ENCODE measurements at places on chromosomes 7 and 10. TPM values are rescaled to one million over a fixed set of nuclear protein-coding genes. Genes with fewer than 3 reads are reported as not detected.

DNA sequence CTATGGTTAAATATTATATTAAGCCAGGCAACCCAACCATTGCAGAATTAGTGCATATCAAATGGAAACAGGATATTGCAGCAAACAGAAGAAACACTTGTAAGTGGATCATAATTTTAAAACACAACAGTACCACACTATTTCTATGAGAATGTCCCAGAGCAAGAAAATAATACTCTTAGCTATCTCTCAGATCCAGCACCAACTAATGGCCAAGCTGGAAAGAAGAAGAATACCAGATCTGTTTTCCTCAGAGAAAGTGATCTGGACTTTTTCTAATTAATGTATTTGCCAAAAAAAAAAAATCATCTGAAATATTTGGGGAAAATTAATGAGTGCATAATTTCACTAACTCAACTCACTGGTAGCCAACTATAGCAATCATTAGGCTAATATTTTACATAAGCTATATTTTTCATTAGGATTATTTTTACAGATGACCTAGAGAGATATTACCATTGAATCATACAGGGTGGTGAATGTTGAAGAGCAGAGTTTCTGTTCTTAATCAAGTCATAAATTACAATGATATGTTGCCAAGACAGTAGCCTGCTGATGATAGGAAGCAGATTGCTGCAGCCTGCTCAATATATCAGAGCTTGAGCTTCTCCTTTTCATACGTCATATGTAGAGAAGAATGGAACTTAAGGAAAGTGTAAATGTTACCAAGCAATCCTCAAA lies 995.4 kb upstream of the LRRN3 start:
- no peak for DNase-seq

The VGF gene
- total RNA-seq = 0.19 TPM

DNA sequence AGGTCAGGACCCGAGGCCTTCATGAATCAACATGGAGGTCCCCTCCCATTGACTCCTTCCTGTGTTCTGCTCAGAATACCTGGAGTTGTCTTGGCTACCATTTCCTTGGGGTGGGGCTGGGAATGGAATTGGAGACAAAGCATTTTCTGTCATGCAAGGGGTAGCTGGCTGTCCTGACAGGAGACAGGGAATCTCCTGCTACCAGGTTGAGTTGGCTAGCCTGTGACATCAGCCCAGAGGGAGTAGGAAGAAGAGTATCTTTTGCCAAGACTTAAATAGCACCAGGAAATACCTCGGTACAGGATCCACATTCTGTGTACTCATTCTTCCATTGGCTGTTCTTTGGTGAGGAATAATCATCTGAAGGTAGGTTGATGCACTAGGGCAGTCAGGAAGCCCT lies 4.9 kb downstream of the ZDHHC16 start:
- DNase-seq = no peak

DNA sequence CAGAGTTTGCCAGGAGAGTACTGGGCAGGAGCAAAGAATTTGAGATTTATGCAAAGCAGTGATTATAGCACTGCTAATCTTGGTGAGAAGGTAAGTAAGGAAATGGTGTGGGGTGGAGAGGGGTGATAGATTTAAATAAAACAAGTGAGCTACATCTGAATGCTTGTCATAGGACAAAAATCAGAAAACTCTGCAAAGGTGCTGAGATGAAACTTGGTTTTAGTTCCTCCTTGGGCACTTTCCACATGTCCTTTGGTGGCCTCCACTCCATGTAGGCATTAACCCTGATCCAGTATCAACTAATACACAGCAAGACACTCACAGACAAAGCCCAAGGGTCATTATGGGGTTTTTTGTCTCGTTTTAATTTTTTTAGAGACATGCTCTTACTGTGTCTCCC lies 25.7 kb upstream of the FAM107B start:
- no peak for DNase-seq

- DNase-seq = no peak
Observed at GRCh38 chr7:156167417-156167807, 355.1 kb upstream of the SHH start.

DNA sequence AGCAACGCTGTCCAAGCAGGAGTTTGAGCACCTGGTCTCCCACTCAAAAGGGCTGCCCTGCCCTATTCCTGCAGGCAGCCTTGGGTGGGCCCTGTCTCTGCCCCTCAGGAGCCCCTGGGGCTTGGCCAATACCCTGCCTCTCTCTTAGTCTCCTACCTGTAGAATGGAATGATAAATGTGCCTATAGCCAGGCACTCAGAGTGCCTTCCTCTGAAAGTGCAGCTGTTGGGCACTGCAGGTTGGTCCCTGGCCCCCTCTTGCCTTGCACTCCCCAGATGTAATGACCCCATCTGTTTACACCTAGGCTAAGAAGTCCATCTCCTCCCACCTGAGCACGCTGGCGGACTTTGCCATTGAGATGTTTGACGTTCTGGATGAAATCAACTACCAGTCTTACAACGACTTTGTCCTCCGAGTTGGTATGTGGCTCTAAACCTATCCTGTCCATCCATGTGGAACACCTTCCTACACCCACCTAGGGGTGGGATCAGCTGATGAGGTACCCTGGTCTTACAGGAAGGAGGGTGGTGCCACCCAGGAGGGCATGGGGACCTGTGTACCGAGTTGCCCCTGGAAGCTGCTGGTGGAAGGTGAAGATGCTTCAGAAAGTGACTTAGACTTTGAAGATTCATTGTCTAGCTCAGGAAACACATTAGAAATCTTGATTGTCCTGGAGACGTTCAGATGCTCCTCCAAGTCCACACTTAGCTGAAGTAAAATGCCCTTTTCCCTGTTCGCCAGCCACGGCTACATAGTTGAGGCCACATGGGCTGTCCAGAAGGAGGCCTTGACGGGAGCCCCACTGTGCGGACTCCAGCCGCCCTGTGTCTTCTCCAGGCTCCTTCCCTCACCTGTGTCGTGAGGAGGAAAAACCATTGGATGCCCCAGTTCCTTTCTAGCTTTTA lies 134.1 kb downstream of the ADCY1 start:
- no peak for DNase-seq

The CTAGE4 gene
- 1.5 TPM for total RNA-seq

The AGAP6 gene
- 18.4 TPM for total RNA-seq

The PLA2G12B gene
- not detected for total RNA-seq

GRCh38 chr10:113438652-113439051 lies 114.2 kb upstream of the HABP2 start:
- DNase-seq = no peak

- DNase-seq = no peak
Observed at GRCh38 chr7:137930581-137930980, 71.3 kb downstream of the CREB3L2 start.

- DNase-seq = no peak
Observed at GRCh38 chr7:66281678-66282590, 76.8 kb downstream of the TPST1 start.

DNA sequence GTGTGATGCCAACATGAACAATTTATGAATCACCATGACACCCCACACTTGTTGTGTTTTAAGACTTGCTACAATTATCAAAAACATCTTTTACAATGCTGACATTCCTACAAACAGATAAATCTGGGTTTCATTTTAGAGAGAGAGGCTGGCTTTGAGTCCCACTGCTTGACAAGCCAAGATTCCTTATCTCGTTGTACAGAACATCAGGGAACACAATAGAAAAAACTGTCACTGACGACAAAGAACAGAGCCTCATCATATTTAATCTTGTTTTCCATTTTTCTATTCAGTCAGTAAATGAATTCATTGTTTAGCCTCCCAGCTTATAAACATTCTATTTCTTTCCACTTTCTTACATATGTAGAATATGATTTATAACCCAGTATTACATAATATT lies 461.6 kb upstream of the VSTM2A start:
- no peak for DNase-seq

DNA sequence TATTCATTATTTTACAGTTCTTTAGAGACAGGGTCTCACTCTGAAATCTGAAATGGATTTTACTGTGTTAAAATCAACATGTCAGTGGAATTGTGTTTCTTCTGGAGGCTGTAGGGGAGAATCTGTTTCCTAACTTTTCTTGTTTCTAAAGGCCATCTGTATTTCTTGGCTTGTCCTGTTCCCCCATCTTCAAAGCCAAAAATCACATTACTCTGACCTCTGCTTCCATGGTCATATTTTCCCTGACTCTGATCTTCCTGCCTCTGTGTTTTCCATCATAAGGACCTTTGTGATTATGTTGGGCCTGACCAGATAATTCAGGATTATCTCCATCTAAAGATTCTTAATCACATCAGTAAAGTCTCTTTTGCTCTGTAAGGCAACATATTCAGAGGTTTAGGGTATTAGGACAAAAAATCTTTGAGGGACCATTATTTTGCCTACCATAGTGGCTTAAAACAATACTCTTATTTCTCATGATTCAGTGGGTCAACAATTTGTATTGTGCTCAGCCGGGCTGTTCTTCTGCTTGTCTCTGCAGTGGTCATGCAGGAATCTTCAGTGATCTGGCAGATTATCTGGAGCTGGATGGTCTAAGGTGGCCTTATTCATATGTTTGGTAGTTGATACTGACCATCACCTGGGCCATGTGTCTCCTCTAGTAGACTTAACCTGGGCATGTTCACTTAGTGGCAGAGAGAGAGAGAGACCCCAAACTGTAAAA lies 5.7 kb downstream of the ANLN start:
- DNase-seq = no peak

- DNase-seq = no peak
Observed at GRCh38 chr10:102302611-102303010, 57.3 kb downstream of the GBF1 start.

The SPDYE2B gene
- total RNA-seq = not detected

The GFRA1 gene
- total RNA-seq = not detected

The MUC3A gene
- total RNA-seq = not detected

GRCh38 chr7:4681886-4682620 lies at the start of gene FOXK1:
TSS of gene FOXK1 (plus strand) at chr7:4682295. CDS start at chr7:4682309, 14 bp downstream.
- peak; percentile 85 for DNase-seq

DNA sequence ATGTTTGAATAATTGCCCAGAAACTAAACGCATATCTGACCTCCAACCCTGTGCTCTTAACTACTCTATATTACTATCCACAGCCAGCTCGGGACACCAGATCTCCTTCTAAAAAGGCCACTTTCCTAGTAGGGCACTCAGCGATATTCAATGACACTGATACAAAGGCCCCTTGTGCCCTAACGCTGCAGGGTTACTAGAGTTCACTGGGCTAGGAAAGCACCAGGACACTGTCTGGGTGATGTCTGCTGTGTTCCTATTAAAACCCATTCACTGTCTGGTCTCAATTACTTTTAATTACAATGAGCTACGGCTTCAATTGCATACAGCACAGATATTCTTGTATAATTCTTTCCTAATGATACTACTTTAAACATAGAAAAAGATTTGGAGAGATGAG lies 91.7 kb downstream of the SORCS1 start:
- DNase-seq = no peak

DNA sequence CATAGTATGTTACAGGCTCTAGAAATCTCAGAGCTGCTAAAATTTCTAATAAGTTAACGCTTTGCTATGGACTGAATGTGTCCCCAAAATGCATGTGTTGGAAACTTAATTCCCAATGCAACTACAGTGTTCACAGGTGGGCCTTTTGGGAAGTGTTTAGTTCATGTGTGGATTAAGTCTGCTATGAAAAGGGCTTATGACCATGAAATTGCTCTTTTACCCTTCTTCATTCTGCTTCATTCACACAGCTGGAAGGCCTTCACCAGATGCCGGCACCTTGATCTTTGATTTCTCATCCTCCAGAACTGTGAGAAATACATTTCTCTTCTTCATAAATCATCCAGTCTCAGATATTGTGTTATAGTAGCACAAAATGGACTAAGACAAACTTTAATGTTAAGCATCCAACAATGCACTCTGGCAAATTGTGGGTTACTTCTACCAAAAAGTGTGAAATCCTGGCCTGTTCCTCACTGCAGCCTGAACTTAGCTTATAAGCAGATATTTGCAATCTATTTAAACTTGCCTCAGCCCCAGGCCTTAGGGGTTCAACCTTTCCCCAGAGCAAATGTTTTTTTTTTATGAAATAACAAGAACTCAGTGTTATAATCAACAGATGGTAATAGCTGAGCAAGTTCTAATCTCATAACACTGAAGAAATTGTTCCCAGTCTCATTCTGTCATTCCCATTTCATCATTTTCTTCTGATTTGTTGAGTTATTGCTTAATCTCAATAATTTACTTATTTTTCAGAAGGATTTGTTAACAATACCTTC lies 523.6 kb downstream of the KIF20B start:
- DNase-seq = no peak

GRCh38 chr7:55436457-55436856 lies 71.3 kb downstream of the LANCL2 start:
- no peak for DNase-seq

DNA sequence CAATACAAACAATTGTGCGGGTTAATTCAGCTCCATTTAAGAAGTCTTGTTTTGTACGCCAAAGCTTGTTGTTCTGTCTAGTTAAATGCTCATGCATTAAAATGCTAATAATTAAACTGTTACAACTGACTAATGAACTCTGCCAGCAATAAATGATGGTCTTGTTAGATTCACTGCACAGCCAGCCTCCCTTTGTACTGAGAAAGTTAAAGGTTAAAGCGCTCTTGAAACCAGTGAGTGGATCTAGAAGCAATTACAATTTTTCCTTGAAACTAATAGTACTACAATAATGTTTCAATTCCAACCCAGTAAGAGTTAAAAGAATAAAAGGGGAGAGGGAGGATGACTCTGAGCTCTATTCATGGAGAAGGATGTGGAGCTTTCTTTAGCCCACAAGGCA lies 233.0 kb downstream of the EMX2 start:
- DNase-seq = no peak

The OR2A12 gene
- total RNA-seq = not detected

GRCh38 chr10:36670621-36671402 lies 454.6 kb upstream of the ANKRD30A start:
- DNase-seq = no peak

DNA sequence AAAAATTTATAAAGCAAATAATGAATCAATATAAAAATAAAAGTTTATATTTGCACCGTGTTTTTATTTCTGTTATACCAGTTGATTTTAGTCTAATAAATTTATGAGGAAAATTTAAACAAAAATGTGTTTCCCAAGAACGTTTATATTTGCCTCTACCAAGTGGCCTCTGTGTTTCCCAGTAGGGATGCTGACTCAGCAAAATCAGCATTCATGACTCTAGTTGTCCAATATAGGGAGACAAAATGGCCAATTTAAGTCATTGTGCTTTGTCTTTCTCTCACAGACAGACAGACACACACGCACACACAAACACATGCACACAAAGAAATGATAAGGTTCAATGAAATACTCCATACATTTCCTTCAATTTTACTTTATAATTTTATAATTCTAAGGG lies 942.5 kb upstream of the ZWINT start:
- no peak for DNase-seq

DNA sequence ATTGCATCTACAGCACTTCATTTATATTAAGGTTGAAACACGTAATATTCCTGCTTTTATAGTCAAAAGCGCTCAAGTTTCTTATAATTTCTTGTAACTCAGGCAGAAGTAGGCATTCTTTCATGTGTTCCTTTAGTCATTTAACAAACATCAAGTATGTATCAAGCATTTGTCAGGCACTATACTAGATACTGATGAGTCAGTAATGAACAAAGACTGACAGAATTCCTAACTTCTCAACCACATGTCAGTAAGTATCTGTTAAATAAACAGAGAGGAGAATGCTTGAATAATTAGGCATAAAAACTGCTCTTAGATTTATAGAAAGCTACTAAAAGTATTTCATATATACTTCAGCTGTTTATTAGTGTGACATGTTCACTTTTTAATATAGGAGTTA lies 9.9 kb downstream of the CRPPA start:
- DNase-seq = no peak

GRCh38 chr10:48703531-48704122 lies 19.0 kb downstream of the WDFY4 start:
- DNase-seq = no peak
